ENCODE measurements at places on chromosomes 6 and 20.
A peak's percentile ranks its signal among the peaks of the same experiment; 100 is the strongest.

- no peak for DNase-seq
Observed at GRCh38 chr6:117555262-117555849, 47.0 kb downstream of the GOPC start.

- DNase-seq: no peak
Observed at GRCh38 chr6:43757966-43758616, 11.9 kb upstream of the VEGFA start.

- DNase-seq: no peak
Observed at GRCh38 chr20:60565083-60565482, 606.9 kb downstream of the CDH26 start.

DNA sequence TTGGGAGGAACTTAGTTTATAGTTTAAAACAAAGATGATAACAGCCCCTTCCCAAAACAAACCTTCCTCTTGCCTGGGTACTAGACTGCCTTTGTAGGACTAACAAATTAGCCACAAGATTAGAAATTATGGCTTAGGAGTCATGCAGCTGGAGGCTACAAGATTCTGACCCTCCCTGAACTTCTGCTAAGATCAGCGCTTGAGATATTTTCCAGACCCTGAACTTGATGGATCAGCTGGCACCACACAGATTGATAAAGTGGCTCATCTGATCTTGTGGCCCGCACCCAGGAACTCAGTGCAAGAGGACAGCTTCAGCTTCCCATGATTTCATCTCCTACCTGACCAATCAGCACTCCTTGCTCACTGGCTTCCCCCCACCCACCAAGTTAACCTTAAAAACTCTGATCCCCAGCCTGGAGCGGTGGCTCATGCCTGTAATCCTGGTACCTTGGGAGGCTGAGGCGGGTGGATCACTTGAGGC, 5.9 kb upstream of the SERINC3 start:
- no peak for DNase-seq

DNA sequence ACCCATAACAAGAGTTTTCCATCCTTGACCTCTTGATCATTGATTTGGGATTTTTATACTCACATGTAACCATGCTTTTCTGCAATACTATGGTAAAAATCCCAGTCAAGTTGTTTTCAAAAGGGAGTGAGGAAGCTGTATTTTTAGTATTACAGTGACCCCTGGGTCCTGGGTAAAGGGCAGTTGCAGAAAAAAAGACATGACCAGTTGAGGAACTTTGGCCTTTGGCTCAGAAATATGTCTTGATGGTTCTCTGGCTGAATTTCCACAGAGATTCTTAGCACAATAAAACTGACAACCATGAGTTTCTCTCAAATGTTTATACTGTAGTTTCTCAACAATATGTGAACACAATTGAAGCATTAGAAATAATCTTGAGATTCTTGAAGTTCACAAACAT, 28.6 kb upstream of the PRL start:
- no peak for DNase-seq

GRCh38 chr6:27388293-27389197, at the start of gene ZNF391:
Gene ZNF391 (plus strand): TSS chr6:27388759. CDS start chr6:27400371, 11,612 bp downstream.
- DNase-seq: peak; percentile 31

DNA sequence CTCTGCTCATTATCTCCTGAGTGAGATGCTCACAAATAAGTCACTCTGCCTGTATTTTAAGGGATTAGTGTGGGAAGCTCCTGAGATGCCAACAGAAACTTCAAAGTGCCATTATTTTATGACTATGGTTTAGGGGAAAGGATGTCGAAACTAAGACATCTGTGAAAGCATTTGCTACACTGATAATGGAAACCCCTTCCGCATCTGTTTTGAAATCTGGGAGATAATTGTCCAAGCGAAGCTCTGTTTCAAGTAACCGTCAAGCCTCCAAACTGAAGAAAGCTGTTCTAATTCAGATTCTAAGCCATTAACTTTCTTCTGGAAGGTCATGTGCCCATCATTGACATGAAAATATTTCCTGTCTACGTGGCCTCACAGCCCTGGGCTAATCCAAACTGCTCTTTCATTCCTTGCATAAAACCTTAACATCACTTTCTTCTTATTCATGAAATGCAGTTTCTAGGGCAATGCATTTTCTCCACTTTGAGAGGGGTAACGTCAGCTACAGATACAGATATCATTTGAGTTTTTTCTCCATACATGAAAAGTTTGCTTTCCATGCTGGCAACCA, 932.0 kb downstream of the C6orf118 start:
- DNase-seq: no peak

DNA sequence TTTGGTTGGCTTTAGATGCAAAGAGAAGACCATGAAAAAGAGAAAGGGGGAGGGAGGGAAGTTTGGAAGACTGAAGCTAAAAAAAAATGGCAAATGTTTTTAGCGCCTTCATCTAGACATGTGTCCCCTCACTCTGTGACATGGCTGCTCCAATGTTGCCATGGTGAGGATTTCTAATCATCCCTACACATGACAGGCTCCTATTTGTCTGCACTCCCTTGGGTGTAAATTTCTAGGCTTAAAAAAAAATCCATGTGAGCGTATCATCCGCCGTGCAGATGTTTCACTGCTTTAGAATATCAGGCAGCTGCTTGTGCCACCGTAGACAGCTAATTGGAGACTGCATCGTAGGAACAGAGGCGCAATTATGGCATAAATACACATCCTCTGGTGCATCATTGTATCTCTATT, 761.1 kb upstream of the MMS22L start:
- DNase-seq: no peak

- no peak for DNase-seq
Observed at GRCh38 chr6:112929641-112930040, 582.5 kb downstream of the RFPL4B start.

DNA sequence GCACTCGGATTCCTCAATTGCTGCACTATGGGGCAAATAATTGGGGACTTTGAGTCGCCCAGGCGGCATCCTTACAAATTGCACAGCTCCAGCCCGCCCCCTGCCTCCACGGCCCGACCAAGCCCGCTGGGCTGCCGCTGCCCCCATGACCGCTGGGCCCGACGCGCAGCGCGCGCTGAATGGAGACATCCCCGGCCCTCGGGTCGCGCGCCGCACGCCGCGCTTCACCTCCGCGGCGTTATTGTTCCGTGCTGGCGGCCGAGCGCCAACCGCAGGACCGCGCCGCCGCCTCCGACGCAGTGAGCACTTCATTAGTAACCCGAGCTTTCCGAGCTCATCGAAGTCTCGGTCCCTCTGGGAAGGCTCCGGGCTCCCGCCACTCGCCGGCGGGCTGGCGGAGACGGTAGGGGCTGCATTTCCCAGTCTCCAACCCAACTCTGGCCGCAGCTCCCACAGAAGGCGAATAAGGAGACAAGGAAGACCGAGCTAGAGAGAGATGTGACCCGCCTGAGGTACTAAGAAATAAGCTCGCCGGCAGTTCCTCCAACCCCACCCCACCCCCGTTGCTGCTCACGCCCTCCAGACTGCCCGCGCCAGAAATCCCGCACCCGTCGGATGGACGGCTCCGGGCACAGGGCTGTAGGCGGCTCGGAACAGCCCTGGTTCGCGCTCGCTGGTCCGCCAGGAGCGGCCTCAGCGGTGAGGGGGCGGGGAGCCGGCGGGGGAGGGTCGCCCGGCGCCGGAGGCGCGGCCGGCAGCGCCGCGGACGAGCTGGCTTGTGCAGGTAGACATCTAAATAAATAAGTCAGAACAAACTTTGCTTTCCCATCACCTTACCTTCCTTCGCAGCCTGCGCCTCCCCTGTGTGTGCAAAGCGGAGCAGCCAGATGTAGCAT, 703 bp downstream of the EPHA7 start:
- peak; percentile 52 for DNase-seq

- no peak for DNase-seq
Observed at GRCh38 chr20:5397393-5397792, 80.6 kb upstream of the PROKR2 start.

- DNase-seq: no peak
Observed at GRCh38 chr6:19898141-19898740, 61.1 kb downstream of the ID4 start.

DNA sequence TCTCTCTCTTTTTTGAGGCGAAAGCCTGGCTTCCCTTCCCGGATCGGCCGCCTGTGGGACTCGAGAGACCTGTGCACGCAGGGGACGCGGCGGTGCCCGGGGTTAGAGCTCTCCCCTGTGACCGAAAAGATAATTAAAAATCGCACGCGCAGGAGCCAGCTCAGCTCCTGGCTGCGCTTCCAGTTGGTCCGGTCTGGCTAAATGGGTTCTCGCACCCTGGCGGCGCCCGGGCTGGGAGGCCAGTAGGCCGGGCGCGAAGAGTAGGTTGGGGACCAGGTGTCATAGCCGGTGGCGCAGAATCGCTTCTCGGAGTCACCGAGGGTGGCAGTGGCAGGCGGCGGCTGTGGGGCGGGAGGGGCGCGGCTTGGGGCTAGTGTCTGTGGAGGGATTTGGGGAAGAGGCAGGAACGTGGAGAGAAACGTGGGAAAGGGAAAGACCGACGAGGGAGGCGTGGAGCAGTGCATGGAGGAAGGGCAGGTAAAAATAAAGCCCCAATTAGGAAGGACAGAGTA, 41.9 kb upstream of the SUPT3H start:
- peak; percentile 54 for DNase-seq

DNA sequence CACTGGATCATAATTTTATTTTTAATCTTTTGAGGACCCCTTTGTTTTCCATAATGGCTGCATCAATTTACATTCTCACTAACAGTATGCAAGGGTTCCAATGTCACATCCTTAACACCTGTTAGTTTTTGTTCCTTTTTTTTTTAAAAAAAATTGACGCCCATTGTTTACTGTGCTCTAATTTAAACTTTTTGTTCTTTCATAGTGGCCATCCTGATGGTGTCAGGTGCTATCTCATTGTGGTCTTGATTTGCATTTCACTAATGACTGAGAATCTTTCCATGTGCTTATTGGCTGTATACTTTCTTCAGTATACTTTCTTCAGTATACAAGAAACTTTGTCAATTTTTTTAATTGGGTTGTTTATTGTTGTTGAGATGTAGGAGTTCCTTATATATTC, 347.0 kb downstream of the RNGTT start:
- no peak for DNase-seq

DNA sequence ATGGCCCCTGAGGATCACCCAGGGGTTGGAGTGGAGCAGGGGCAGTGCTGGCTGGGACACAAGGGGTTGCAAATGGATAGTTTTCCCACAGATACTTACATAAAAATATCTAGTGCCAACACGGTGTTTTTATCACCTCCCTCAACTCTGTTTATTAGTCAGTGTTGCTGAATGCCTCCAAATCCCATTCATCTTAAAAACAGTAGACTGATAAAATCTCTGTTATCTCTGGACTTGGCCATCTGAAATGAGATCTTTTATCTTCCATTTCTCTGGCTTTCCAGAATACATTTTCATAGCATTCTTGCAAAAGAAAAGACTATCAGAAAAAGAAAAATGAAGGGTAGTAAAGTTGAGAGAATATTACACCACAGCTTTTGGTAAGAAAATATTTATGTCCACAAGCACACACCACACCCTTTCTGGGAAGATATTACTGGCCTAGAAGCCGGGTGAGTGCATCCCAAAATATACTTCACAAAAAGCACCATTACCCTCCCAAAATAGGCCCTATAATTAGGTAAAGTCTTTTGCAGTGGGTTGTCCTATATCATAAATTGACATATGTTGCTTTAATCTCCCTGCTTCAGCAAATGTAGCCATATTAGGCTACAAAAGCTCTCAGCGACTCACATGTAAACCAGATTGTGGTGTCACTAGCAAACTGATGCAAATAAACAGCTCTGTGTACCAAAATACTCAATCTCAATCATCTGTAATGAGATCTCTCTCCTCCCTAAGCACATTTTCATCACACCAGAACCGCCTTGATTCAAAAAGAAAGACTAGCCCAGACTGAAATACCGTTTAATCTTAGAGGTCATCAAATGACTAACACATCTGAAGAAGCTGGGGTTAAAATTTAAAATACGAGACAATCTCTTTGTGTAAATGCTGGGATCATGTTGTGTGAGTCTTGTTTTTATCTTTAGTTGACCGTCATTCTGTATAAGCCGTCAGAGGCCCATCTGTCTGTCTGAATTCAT, 96.7 kb downstream of the FYN start:
- no peak for DNase-seq

DNA sequence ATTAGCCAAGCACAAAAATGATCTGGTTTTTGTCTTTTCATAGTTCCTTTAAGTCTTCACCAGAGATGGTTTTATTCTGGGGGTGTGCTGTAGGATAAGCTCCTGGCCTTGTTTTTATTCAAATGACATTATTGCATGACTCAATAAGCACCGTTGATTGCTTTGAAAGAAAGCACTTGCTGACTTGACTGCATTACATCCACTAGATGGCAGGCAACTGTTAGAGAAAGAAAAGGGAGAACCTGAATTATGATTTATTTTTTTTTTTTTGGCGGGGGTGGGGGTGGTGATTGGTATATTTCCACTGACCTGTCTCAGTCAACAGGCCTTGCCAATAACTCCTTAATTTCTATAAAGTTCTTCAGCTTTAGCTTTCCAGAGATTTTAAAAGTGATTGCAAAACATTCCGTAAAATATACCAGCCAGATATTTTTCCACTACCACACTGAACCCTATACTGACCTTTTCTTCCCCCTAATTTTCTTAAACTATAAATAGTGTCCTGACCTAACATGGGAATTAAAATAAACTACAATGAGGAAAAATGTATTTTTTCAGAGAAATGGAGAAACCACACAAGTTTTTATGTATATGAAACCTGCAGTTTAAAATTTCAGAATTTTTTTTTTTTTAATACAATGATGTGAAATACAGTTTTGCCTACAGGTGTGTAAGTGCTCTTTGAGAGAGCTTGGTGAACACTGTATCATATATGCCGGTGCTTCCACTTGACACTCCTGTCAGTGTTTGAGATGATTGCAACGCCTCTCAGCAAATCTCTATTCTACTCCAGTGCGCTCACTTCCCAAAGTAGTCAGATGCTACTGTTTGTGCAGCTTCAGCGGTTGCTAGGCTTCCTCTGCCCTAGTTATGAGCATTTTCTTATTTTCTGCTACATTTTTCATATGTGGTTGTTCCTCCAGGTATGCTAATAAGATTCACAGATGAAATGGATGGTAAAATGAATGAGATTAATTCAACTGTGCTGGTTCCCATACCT, 274.3 kb downstream of the CD109 start:
- DNase-seq: no peak

GRCh38 chr20:64200740-64201139, 36.5 kb downstream of the MYT1 start:
- DNase-seq: no peak

DNA sequence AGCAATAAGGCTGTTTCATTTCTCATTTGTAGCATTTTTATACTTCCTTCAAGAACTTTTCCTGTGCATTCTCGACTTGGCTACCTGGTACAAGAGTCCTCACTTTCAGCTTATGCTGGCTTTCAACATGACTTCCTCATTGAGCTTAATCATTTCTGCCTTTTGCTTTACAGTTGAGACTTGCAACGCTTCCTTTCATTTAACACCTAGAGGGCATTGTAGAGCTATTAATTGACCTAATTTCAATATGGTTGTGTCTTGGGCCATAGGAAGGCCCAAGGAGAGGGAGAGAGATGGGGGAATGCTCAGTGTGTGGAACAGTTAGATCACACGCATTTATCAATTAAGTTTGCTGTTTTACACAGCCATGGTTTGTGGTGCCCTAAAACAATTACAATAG, 37.2 kb downstream of the SLC22A2 start:
- DNase-seq: no peak

- no peak for DNase-seq
Observed at GRCh38 chr6:169026175-169026574, 227.5 kb downstream of the THBS2 start.

All from breast epithelium (tissue), 4 donors.